ENCODE measurements at places on chromosomes 16 and 17.
A peak's percentile ranks its signal among the peaks of the same experiment; 100 is the strongest.

DNA sequence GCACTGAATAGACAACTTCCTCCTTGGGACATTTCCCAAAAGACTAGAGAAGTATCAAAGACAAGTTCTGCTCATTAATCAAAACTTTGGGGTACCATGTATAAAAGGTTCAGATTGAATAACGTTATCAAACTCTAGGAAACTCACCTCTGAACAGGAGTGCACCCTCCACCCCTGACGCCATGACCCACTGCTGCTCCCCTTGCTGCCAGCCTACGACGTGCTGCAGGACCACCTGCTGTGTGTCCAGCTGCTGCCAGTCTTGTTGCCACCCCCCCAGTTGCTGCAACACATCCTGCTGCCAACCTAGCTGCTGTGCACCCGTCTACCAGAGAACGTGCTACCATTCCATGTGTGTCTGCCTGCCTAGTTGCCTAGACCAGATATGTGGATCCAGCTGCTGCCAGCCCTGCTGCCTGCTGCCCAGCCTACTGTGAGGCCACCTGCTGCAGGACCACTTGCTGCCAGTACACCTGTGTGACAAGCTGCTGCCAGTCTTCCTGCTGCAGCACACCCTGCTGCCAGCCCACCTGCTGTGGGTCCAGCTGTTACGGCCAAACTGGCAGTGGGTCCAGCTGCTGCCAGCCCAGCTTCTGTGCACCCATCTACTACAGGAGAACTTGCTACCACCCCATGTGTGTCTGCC is 13.8 kb upstream of the KRTAP9-2 start:
- no peak for DNase-seq

- no peak for DNase-seq
Measured at GRCh38 chr17:74234486-74234885, 21.1 kb downstream of the TTYH2 start.

GRCh38 chr17:33044771-33045170 is 53.1 kb downstream of the SPACA3 start:
- no peak for DNase-seq

- no peak for DNase-seq
Measured at GRCh38 chr16:2752850-2753732, 653 bp downstream of the SRRM2 start.

DNA sequence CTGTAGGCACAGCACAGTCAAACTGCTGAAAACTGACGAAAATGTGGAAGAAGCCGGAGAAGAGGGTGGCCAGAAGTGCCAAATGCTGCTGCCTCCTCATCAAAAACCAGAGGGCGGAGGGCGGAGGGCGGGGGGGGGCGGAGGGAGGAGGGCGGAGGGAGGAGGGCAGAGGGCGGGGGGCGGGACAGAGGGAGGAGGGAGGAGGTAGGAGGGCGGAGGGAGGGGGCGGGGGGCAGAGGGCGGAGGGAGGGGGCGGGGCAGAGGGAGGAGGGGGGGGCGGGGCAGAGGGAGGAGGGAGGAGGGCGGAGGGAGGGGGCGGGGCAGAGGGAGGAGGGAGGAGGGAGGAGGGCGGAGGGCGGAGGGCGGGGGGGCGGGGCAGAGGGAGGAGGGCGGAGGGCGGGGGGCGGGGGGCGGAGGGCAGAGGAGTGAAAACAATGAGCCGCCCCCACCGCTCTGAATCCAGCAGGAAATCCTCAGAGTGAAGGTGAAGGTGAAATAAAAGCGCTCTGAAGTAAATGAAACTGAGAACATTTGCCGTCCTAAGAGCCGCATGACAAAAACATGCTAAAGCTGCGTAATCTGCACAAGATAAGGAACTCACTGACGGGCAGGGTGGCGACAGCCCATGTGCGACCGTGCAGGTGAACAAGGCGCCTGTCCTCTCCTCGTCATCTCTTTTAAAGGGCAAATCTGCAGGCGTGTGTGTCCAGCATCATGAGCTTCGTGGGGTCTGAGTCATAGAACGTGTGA is 22.6 kb upstream of the CBFA2T3 start:
- DNase-seq, result peak; percentile 56

- DNase-seq, result no peak
Measured at GRCh38 chr17:39507511-39507910, 46.2 kb downstream of the CDK12 start.

GRCh38 chr16:80720804-80721371 is 83.5 kb downstream of the CDYL2 start:
- no peak for DNase-seq

- DNase-seq, result no peak
Measured at GRCh38 chr17:20935740-20936139, 107.1 kb downstream of the USP22 start.

All from B cell (primary cell).